Endothelial cell (in vitro differentiated cells): ENCODE measurements at places on chromosomes 3 and 15. TPM values are rescaled to one million over a fixed set of nuclear protein-coding genes. Genes with fewer than 3 reads are reported as not detected.

ZNF197 gene
- total RNA-seq: 29.6 TPM

GRCh38 chr3:117844676-117845075, 1135.1 kb downstream of the TUSC7 start:
- H3K4me1 ChIP-seq: peaks cover 6% of the 10 kb centered on the region
- no peak overlapping the region for H3K4me3 ChIP-seq
- no peaks in the 10 kb centered on the region for H3K27me3 ChIP-seq
- H3K36me3 ChIP-seq: no peaks in the 10 kb centered on the region

DNA sequence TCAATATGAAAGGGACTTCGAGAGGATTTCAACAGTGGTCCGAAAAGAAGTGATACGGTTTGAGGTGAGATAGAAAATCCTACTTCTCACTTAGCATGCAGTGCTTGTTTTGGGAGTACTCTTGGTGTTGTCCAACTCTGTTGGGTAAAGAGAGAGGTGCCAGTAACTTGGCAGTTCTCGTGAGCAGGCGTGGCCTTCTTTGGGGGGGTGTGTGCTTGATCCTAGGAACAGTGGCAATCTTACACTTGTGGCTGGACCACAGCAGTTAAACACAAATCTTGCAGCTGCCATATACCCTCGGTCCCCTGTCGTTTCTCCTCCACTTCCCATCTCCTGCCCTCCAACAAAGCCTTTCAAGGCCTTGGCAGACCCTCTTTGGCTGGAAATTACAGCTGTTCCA, 15.2 kb upstream of the SNX22 start:
- no peak for DNase-seq
- H3K4me3 ChIP-seq: no peak overlapping the region
- H3K27ac ChIP-seq: no peak overlapping the region

HIGD2B gene
- not detected for total RNA-seq

DNA sequence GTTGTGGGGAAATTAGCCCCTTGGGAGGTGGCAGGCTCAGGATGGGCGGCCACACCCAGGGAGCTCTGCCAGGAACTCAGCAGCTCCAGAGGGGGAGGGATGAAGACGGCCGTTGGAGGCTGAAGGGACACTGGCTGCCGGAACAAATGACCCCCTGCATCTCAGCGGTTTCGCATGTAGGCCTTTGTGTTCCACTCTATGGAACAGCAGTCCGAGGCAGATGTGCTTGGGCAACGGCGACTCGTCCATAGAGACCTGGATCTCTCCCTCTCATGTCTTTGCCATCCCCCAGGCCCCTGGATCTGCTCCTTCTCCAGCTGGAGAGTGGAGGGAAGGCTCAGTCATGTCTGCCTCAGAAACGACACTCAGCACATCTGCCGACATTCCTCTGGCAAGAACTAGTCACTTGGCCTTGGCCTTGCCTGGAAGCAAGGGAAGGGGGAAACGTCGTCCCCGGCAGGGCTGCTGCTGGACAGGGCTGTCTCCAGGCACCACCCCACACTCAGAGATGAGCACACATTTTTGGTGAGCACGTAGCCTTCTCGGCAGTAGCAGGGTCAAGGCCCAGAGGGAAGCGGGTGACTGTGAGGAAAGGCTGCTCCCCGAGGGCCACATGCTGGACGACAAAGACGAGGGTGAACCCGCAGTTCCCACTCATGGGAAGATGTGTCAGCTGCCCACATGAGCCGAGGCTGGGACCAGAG, 83.8 kb downstream of the ASB7 start:
- peaks cover 2% of the 10 kb centered on the region for H3K4me1 ChIP-seq
- H3K27ac ChIP-seq: no peak overlapping the region
- peaks cover 3% of the 10 kb centered on the region for H3K27me3 ChIP-seq

SLC25A20 gene
- 3.6 TPM for total RNA-seq

DNA sequence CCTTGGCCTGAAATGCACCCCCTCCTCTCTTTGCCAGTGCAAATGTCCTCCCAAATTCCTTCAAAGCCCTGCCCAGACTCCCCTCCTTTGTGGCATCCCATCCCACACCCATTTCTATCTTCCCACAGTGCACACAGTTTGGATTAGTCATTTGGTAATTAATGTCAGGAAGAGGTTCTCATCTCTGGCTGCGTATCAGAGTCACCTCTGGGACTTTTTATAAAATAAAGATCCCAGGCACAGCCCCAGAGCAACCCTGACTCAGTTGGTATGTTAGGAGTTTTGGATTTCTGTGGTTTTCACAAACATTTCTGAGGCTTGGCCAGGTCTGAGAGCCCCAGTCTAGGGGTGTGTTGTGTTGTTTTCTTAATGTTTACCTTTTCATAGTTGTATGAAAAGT, 41.6 kb downstream of the C3orf20 start:
- H3K4me1 ChIP-seq: no peaks in the 10 kb centered on the region
- H3K4me3 ChIP-seq: no peak overlapping the region
- DNase-seq: no peak
- H3K27ac ChIP-seq: no peak overlapping the region

ADAMTS17 gene
- 4.8 TPM for total RNA-seq

DNA sequence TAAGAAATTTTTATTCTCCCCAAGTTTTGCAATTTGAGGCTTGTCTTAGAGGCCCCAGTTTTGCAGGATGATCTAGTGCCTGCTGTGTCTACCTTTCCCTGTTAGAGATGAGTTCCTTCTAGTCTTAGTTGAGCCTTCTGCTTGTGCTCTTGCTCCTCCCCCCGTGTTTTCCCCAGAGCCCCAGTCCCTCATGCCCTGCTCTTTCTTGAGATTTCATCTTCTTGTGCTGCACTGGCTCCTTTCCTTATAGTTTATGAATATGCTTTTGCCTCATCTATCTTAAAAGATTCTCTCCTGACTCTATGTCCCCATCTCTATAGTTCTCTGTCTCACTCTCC, 4.7 kb downstream of the GAP43 start:
- no peak overlapping the region for H3K4me3 ChIP-seq
- peaks cover 30% of the 10 kb centered on the region for H3K4me1 ChIP-seq
- no peak for DNase-seq
- no peaks in the 10 kb centered on the region for H3K27me3 ChIP-seq
- no peaks in the 10 kb centered on the region for H3K36me3 ChIP-seq
- H3K27ac ChIP-seq: no peak overlapping the region
